Activated CD8-positive, alpha-beta memory T cell treated with anti-CD3 and anti-CD28 coated beads for 1 hour (primary cell): ENCODE measurements at places on chromosomes 3 and 15.

DNA sequence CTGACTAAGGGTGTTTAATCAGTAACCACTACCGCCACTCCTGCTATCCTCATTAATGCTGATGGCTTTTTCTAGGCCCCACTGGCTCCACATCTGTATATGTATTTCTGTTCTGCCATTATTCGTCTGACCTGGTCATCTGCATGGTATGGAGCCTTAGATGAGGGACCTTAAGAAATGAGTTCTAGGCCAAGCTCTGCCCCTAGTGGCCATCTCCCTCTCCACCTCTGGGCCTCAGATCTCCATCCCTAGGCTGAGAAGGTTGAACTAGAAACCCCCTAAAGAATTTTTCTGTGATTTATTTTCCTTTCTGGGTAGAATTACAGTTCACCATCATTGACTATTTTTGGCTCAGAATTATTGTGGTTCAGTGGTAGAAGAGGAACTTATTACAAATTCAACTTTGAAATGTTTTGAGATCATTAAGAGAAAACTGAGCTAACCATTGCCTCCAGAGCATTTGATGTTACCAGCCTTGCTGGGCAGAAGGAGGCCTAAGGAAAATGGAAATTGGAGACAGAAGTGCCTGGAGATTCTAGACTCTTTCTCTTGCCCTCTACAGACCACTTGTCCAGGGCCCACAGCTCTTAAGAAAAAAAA is 325.2 kb upstream of the NR2E3 start:
- DNase-seq, result no peak

DNA sequence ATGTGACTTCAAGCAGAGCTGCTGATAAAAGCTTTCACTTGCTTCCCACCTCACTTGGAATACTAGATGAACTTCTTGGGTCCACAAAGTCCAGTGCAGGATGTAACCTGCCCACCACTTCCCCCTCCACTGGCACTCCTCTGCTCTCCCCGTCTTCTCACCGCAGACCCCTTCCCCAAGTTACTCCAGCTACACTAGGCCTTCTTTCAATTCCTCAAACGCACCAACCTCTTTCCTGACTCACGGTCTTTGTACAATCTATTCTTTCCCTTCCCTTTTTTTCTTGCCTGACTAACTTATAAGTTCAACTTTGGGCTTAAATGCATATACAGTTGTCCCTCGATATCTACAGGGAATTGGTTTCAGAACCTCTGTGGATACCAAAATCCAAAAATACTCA is 5.2 kb upstream of the ATP13A3 start:
- DNase-seq, result no peak

DNA sequence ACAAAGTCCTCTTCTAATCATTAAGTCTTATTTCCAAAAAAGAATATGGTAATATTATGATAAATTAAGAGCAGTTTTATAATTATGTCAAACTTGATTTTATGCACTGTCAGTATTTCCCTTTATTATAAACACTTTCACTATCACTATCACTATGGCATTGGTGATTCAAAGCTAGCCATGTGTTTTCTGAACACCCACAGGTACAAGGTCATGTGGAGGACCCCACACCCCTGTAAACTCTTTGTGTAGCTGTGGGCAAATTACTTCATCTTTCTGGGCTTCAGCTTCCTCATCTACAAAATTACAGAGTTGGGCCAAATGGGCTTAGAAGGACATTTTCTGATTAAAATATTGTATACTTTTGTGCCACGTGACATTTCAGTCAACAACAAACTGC is 41.7 kb downstream of the FBXL22 start:
- DNase-seq, result no peak

DNA sequence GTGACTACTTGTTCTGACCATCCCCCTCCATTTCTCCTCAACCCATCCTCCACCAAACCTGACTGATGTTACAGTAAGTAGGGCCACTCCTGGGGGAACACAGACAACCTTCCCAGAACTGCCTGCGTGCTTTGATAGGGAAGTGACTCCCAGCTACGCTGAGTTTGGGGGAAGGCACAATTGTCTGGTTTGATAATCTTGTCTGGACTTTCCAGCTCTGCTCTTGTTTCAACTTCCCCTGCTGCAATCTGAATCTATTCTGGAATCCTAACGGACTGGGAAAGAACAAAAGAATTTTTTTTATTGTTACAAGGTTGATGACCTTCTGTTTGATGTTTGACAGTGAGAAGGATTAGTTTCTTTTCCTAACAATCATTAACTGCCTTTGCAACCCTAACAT is 895.6 kb downstream of the ROBO1 start:
- no peak for DNase-seq

- DNase-seq, result no peak
Measured at GRCh38 chr15:70796516-70797310, 33.4 kb upstream of the UACA start.

- no peak for DNase-seq
Measured at GRCh38 chr3:67018789-67019526, 20.9 kb downstream of the KBTBD8 start.

DNA sequence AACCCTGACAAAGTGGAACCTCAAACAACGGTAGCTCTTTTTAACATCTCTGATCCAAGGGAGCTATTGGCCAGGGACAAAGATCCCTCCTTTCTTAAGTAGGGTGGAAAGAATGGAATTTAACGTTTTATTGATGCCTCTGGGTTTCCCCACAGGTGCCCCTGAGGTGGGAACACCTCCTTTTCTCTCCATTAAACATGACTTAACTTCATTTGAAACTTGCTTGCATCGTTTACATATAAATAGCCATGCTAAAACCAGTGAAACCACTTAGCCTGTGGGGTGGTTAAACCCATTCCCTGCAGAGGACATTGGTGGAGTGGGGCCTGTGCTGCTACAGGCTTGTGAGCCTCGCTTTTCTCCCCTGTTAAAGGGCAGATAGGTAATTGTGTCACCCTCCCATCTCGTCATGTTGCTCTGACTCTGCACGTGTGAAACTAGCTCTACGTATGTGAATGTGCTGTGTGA is 9.7 kb downstream of the CGNL1 start:
- DNase-seq, result no peak

DNA sequence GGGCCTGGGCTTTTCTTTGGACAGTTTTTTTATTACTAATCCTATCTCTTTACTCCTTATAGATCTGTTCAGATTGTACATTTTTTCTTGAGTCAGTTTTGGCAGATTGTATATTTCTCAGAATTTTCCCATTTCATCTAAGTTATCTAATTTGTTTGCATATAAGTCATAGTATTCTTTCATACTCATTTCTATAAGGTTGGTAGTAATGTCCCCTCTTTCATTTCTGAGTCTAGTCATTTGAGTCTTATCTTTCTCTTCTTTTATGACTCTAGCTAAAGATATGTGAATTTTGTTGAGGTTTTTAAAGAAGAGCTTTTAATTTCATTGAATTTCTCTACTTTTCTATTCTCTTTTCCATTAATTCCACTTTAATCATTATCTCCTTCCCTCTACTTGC is 27.2 kb downstream of the TRPM1 start:
- DNase-seq, result no peak

DNA sequence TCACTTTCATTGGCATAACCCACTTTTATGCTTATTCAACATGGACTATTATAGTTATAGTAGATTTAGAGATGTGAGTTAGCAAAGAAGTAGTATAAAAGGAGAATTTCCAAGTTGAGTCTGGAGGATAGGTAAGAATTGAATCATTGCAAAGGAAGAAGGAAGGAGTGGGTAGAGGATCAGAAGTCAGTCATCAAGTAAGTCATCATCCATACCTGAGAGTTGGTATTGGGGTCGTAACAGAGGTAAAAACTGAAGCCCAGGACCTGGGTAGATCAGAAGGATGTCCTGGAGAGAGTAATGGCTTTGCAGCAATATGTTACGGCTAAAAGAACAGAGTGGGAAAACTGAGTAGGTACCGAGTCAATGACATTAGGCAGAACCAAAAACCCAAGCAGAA is 265.7 kb downstream of the SUCLG2 start:
- DNase-seq, result no peak

DNA sequence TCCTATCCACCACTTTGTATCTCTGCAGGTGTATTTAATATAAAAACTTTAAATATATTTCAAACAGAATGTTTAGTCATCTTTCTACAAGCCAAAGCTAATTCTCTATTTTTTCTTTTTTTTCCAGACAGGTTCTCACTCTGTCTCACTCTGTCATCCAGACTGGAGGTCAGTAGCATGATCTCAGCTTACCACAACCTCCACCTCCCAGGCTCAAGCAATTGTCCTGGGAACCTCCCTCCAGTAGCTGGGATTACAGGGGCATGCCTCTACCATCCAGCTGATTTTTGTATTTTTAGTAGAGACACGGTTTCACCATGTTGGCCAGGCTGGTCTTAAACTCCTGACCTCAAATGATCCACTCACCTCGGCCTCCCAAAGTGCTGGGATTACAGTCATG is 202.6 kb downstream of the VGLL3 start:
- no peak for DNase-seq

DNA sequence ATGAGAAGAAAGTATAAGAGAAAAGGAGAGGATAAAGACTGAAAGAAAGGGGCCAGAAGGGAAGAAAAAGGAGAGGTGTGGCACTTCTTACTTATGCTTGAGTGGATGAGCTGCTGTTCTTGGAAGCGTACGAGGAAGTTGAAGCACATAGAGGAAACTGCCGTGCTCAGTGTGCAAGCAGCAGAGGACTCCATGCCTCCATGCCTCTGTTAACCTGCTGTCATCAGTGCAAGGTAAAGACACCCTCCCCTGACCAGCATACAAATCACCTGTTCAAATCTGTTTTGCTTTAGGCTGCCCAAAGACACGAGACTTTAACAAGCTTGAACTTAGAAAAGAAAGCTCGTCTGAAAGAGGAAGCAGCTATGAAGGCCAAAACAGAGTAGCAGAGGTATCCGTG is 6.4 kb downstream of the WDR5B start:
- no peak for DNase-seq

GRCh38 chr3:115638991-115639390 is 15.7 kb downstream of the GAP43 start:
- no peak for DNase-seq

- DNase-seq, result no peak
Measured at GRCh38 chr3:5324780-5325179, 137.3 kb downstream of the EDEM1 start.

GRCh38 chr3:122975924-122976293 is 51.7 kb downstream of the SEMA5B start:
- no peak for DNase-seq

GRCh38 chr15:26614734-26615133 is 158.1 kb downstream of the GABRB3 start:
- no peak for DNase-seq

DNA sequence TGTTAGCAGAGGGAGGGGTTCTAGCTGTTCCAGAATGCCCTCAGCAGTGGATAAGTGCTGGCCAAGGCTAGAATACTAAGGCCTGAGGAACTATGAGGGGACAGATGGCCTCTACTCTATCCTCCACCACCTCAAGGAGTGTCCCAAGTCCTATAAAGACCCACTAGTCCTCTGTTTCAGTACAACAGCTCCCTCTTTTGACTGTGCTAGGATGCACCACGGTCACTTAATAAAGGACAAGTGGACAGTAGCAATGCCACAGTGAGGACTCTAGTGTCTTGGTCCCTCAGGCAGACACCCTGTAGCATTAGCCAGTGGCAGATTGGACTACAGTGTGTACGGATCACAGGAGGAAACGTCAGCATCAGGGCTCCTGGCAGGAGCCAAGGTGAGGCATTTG is 171.8 kb upstream of the PROK2 start:
- no peak for DNase-seq

DNA sequence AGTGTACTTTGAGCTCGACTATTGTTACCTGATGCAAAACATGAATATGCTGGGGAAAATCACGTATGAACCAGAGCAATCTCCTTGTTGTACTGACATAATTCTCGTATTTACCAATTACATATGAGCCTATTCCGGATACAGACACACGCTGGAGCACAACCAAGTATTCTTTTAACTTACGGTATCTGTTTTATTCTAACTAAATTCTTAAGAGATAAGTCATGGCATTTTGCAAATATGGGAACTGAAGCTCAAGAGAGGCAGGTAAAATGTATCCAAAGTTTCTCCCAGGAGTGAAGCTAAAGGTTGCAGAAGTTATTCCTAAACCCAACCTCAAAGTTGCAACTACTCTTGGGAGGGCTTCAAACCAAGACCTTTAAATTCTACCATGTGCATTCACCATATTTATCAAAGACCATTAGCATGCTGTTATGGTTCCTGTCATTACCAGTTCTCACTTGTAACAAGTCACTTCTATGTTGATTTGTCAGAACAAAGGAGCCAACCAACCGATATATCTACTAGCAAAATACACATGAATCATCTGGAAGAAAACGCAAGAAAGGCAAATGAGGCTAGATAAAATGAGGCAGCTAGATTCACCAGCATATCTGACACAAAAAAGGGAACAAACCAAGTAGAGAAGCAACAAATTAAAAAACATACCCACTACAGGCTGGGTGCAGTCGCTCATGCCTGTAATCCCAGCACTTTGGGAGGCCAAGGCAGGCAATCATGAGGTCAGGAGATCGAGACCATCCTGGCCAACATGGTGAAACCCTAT is 17.8 kb downstream of the TBL1XR1 start:
- no peak for DNase-seq

DNA sequence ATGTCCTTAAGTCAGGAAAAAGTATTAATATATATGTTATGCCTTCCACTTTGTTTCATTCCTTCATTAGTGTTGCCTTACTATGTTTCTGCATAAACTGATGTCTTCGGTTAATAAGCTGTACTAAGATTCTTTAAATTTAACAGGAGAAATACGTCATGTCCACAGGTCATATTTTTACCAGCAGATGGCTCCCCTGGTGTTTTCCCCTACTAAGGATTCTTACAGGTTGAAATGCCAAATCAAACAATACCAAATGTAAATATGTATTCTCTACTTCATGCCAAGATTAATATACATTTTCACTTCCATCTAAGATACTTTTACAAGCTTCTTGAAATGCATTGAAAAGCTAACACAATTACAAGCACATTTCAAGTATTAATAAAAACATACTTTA is 1602.1 kb downstream of the SI start:
- no peak for DNase-seq

DNA sequence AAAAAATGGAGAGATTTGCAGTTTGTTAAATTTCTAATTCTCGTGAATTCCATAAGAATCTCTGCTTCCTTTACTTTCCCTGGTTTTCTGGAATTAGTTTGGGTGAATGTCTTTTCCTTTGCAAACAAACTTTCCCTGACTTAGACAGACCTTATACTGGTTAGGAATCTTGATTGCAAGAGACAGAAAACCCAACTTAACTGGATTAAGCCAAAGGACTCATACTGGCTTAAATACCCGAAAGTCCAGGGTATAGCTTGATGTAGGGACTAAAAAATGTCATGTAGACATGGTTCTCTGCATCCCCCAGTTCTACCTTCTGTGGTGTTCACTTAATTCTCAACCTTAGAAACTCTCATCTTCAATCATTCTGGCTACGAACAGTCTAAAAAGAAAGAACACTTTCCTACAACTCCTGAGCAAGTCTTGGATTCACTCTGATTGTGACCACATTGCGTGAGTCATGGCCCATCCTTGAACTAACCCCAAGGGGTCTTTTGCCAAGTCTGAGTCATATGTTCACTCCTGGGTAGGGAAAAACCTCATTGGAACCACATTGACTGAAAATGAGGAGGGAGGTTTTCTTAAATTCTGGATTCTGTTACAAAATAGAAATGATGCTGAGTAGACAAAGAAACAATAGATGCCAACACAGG is 136.0 kb upstream of the DAZL start:
- DNase-seq, result no peak
